ENCODE measurements at places on chromosomes 2 and 18. TPM values are rescaled to one million over a fixed set of nuclear protein-coding genes. Genes with fewer than 3 reads are reported as not detected.

Gene CD8B2
- 0.36 TPM for total RNA-seq

DNA sequence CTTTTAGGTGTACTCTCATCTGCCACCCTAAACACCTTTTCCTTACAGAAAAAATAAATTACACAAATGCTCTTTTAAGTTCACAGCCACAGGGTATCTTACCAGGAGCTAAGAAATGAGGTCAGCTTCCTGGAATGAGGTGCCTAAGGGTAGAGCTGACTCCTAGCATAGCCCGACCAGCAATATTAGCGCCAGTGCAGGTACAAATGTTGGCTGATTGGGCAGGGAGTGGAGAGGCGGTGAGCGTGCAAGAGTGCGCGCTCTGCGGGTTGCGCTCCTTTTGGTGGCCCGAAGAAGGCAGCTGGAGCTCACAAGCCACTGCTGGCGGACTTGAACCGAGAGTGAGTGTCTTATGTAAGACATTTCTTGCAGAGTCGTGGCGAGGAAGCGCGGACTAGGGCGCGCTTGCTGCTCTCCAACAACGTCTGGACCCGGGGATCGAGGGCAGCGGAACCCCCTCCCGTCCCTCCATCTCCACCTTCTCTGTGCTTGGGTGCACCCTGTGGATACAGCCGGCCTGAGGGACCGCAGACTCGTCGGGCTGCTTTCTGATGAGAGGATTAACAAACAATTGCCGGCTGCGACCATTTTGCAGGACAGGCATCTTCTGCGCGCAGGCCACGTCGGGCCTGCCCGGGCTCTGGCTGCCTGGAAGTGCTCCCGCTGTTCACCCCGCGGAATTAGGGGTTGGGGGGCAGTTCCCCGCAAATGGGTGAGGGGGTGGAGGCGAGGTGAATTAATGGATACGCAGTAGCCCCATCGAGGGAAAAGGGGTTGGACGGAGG lies 17.3 kb downstream of the BOLA3 start:
- no peak overlapping the region for H3K27ac ChIP-seq
- peaks cover 1% of the 10 kb centered on the region for H3K36me3 ChIP-seq
- peaks cover 2% of the 10 kb centered on the region for H3K27me3 ChIP-seq
- no peaks in the 10 kb centered on the region for H3K4me1 ChIP-seq
- H3K4me3 ChIP-seq = no peak overlapping the region

GRCh38 chr18:53984021-53984420 lies 240.4 kb downstream of the MBD2 start:
- no peaks in the 10 kb centered on the region for H3K36me3 ChIP-seq
- no peaks in the 10 kb centered on the region for H3K27me3 ChIP-seq
- H3K27ac ChIP-seq = no peak overlapping the region
- H3K4me1 ChIP-seq = no peaks in the 10 kb centered on the region
- no peak overlapping the region for H3K4me3 ChIP-seq
- no peak for DNase-seq

- H3K4me1 ChIP-seq = peaks cover 8% of the 10 kb centered on the region
- no peak overlapping the region for H3K27ac ChIP-seq
- H3K27me3 ChIP-seq = no peaks in the 10 kb centered on the region
- H3K4me3 ChIP-seq = no peak overlapping the region
- no peak for DNase-seq
- H3K36me3 ChIP-seq = peaks cover 51% of the 10 kb centered on the region
Observed at GRCh38 chr2:74099835-74100234, 47.9 kb downstream of the BOLA3 start.

Gene GDF7
- 0.10 TPM for total RNA-seq

Gene EN1
- total RNA-seq = not detected

DNA sequence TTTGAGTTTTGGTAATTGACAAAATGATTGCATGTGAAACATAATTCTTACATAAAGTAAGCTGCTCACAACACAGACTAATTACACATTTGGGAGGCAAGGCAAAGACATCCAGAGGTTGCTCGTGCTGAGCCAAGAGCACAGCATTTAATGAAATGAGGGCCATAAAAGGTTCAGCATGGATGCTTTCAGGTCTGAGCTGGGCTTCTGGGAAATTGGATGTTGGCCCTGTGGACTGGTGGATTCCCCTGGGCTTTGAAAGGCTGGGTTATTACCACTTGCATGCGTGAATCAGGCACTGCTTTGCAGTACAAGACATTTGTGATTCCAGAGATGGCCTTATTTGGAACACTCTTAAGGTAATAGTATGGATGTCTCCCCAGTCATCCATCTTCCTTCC lies 533.5 kb upstream of the NRP2 start:
- no peaks in the 10 kb centered on the region for H3K36me3 ChIP-seq
- DNase-seq = no peak
- no peaks in the 10 kb centered on the region for H3K27me3 ChIP-seq
- no peak overlapping the region for H3K4me3 ChIP-seq
- no peak overlapping the region for H3K27ac ChIP-seq

DNA sequence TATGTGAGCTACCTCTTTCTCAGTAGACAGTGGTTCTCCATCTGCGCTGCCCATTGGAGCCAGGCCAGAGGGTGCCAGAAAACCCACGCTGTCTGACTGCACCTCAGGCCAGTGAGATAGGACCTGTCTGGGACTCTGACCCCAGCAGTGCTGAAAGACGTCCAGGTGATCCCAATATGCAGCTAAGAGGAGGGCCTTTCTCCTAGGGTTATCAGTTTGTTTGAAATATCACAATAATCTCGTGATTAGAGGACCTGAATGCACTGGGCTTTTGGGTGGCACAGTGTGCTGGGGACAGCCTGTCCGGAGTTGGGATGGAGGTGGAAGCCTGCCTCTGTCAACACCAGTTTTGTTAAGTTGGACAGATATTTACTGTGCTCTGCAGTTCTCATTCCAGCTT lies 216.3 kb downstream of the LDLRAD4 start:
- no peak overlapping the region for H3K4me3 ChIP-seq
- H3K27ac ChIP-seq = no peak overlapping the region
- no peaks in the 10 kb centered on the region for H3K36me3 ChIP-seq
- no peaks in the 10 kb centered on the region for H3K27me3 ChIP-seq
- DNase-seq = no peak

- DNase-seq = no peak
- no peaks in the 10 kb centered on the region for H3K4me1 ChIP-seq
- H3K27ac ChIP-seq = no peak overlapping the region
- H3K4me3 ChIP-seq = no peak overlapping the region
Observed at GRCh38 chr2:29983308-29983707, 61.9 kb upstream of the ALK start.

Gene MC4R
- not detected for total RNA-seq

Gene STEAP3
- 1.7 TPM for total RNA-seq
